ENCODE measurements at places on chromosomes 6 and 20.

DNA sequence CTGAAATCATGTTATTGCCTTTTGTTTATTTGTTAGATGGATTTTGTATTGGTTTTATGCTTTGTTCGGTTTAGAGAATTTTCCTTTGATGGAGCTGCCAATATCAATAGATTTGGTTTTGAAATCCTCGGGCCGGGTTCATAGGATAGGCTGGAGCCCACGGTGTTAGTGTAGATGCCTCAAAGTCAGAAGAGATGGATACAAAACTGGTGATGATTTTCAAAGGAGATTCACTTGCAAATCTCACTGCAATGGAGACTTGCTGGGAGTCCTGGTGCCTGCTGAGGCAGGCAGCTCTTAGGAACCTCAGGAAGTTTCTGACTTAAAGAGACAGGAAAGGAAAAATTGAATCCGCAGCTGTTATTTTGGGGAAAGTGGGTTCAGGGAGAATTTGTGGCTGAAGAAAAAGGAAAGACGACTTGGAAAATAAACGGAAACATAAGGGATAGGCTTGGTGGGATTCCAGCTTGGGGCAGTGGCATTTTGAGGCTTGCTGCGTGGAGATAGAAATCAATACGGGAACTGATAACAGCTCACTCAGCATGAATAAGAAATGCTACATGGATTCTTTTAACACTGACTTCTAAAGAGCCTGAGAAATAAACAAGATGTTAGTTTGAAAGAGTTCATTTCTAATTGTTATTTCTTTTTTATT is 241.6 kb downstream of the PHACTR1 start:
- no peak for DNase-seq

DNA sequence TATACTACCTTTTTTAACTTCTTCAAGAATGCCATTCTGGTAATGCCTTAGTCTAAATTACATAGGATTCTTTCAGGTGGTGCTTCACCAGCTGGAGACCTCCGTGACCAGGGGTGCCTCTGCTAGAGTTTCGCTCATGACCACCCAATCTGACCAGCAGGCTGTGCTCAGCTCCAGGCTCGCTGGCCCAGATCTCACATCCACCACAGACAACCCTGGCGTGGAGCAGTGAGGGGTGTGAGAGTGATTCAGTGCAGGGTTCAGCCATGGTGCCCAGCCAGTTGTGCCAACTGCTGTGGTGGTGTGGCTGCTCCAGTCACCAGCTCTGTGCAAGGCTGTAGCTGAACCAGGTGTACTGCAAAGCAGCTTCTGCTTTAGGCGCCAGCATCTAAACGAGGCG is 198.6 kb downstream of the MMUT start:
- no peak for DNase-seq

GRCh38 chr20:59589086-59589684 is 15.2 kb upstream of the PHACTR3 start:
- no peak for DNase-seq

DNA sequence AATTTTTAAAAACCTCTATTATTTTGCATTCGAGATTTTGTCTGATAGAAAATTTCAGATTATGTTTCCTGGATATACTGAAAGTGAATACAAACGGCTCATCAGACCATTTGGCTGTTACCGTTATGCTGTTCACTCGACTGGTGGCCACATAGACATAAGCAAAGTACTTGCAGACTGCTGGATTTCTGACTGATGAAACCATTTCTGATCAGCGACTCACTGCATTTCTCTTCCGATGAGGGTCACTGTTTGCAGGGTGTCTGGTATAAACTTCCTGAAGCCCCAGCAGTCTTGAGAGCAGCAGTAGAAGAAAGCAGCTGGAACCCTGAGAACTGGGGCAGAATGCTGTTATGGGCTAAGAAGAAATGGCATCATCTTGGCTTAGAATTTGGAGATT is 17.7 kb downstream of the SNX9 start:
- no peak for DNase-seq

GRCh38 chr6:116215414-116215813 is 38.5 kb downstream of the TSPYL4 start:
- no peak for DNase-seq

GRCh38 chr6:136962661-136963060 is 40.6 kb downstream of the SLC35D3 start:
- peak; percentile 33 for DNase-seq

DNA sequence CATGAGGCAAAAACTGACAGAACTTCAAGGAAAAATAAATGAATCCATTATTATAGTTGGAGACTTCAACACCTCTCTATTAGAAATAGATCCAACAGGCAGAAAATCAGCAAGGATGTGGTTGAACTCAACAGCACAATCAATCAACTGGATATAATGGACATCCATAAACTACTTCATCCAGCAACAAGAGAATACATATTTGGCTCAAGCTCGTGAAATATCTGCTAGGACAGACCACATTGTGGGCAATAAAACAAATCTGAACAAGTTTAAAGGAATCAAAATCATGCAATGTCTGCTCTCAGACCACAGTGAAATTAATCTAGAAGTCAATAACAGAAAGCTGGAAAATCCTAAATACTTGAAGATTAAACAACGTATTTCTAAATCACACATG is 362.6 kb downstream of the CD109 start:
- no peak for DNase-seq

- DNase-seq = no peak
These were observed 48.1 kb downstream of the MCUR1 start for GRCh38 chr6:13766201-13766634.

DNA sequence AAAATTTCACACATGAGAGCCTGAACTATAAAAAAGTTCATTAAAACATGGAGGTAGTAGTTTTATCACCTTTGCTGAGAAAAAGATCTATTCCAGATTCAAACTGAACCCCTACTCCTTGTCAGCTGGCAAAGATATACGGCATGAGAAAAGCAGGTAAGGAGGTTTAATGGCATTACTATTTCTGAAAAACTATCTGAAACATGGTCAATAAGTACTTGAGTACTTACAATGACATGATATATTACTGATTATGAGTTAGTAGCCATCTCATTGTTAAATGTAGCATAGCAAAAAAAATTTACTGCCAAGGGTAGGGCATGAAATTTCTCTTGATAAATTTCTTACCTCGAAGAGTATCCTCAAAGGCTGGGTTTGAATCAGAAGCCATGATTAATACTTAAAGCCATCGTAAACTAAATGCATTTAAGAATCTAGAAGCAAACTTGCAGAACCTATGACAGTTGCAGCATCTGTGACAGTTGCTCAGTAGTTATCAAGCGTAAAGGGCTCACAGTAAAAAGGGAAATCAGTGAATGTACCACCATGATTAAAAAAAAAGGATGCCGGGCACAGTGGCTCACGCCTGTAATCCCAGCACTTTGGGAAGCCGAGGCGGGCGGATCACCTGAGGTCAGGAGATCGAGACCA is 8.7 kb downstream of the SLC17A5 start:
- DNase-seq = no peak

DNA sequence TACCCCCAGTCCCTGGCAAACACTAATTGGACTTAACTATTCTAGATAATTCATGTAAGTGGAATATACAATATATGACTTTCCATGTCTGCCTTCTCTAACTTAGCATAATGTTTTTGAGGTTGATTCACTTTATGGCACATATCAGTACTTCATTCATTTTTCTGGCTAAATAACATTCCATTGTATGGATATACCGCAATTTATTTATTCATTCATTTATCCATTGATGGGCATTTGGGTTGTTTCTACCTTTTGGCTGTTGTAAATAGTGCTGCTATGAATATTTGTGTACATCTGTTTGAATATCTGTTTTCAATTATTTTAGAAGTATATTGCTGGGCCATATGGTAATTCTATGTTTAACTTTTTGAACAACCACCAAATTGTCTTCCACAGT is 616.3 kb downstream of the UTRN start:
- DNase-seq = no peak

GRCh38 chr6:91634791-91635190 is 1047.9 kb upstream of the MAP3K7 start:
- no peak for DNase-seq

DNA sequence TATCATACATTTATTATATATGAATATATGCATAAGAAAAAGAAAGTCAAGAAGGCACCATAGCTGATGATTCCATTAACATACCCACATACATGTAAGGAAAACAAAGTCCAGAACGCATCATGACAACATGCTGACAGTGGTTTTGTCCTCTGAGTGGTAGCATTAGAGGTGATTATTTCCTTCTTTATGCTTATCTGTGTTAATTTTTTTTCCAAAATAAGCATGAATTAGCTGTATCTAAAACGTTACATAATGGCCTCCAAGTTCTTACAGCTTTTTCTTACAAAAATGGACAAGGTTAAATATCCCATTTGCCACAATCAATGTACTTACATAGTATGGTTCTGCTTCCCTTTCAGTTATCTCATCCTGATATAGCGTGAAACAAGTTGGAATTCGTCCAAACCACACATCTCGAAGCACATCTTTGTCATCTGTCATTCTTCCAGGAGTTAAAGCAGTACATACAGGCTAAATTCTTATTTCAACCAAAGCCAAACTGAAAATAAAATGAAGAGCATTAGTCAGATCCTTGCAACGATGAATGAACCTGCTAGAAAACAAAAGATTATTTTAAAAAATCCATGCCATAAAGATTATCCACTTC is 9.7 kb downstream of the ATG5 start:
- DNase-seq = no peak

DNA sequence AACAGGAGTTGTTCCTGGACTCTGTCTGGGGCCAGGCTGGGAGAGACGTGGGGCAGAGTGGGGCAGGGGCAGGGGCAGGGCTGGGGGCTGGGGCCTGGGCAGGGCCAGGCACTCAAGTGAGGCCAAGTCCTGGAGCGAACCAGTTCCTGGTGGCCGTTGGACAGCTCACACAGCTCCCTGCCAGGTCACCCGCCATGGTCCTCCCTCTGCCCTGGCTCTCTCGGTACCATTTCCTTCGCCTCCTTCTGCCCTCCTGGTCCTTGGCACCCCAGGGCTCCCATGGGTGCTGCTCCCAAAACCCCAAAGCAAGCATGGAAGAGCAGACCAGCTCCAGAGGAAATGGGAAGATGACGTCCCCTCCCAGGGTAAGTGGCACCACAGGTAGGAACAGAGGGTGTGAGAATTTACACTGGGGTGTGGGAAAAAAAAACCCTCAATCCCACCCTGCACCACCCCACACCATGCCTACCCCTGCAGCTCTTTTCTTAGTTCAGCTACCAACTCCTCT is at the start of gene MCCD1:
MCCD1 (plus strand) TSS at position 142 of the 508 bp plus-strand sequence; CDS start at position 195, 53 bp downstream.
- no peak for DNase-seq

GRCh38 chr6:156718647-156719394 is 58.4 kb upstream of the ARID1B start:
- peak; percentile 5 for DNase-seq

GRCh38 chr6:19713984-19714383 is 123.2 kb upstream of the ID4 start:
- DNase-seq = no peak

GRCh38 chr6:56101141-56101553 is 146.2 kb downstream of the COL21A1 start:
- DNase-seq = no peak

DNA sequence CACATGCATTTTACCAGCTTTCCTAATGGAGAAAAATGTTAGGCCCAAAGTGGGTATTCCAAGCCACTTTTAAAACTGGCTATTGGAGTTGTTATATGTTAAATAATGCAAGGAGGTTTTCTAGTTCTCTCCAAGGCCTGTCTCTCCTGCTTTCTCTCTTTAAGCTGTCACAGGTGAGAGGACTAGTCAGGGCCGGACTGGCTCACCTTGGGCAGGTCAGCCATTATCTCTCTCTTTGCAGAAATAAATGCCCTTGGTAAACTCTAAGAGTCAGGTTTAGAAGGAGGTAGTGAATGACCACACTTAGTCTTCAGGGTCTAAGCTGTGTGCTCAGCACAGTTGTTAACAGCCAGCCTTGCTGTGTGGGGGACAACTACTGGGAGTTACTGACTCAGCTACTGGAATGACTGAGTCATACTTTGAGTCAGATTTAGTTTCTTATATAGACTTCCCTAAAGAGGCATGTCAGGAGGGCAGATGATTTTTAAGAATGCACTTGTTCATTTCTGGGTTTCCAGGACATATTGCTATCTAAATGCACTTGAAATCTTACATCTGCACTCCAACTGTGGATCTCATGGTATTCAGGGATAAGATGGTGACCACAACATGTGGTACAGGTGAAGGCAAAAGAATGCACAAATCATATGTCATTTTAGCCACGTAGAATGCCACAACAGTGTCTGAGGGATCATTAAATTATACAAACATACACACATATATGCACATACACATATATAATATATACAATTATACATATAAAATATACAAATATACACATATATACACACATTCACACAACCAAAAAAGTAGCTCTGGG is 719.4 kb downstream of the EPM2A start:
- DNase-seq = no peak

GRCh38 chr20:34022151-34022838 is 28.6 kb downstream of the RALY start:
- DNase-seq = no peak

- DNase-seq = no peak
These were observed 1.3 kb downstream of the PTK7 start for GRCh38 chr6:43077333-43077809.

DNA sequence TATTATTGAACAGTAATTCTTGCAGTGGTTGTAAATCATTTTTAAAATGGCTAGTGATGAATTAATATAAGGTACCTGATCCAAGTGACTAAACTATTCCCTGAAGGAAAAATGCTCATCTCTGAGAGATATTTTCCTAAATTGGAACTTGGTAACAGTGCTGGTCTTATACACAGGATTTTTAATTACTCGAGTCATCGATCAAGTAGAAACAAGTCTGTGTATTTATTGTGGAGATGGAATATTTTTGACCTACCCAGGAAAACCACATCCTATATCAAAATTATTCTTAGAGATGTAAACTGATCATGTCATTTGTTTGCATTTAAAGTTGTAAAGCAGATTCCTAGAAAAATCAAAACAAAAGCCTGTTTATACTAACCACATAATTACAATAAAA is 166.9 kb downstream of the MOXD1 start:
- DNase-seq = no peak

- no peak for DNase-seq
These were observed 169.4 kb upstream of the JAG1 start for GRCh38 chr20:10843146-10843711.

DNA sequence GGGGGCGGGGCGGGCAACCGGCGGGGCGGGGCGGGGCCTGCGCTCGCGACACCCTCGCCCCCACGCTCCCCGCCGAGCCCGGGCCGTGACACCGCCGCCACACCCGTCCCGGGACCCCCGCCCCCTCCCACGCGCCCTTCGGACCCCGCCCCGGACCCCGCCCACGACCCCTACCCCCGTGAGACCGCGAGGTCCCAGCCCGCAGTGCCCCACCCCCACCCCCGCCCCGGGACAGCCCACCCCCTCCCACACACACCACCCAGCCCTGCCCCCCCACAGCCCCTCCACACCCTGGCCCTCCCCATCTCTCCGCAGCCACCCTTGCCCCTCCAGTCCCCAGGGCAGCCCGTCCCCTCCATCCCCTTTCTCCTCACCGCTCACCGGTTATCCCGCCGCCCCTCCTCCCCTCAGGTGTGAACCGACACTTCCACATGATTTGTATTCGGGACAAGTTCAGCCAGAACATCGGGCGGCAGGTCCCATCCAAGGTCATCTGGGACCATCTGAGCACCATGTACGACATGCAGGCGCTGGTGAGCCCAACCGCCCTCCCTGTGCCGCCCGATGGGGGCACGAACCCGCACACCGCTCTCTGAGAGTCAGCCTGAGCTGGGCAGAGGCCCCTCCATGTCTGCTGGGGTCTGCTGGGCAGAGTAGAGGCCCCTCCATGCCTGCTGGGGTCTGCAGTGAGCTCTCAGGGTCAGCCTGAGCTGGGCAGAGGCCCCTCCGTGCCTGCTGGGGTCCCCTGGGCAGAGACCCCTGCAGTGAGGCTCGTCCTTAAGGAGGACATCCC is 622 bp downstream of the MRGBP start:
- no peak for DNase-seq

Measured in NCI-H446 (cell line).